HFF-Myc (cell line): ENCODE measurements at places on chromosomes 4 and X.
A peak's percentile ranks its signal among the peaks of the same experiment; 100 is the strongest.

GRCh38 chrX:262381-262909 is 18.7 kb upstream of the PLCXD1 start:
- DNase-seq: no peak

GRCh38 chr4:88411491-88412096 is 32.9 kb downstream of the HERC6 start:
- DNase-seq: no peak

DNA sequence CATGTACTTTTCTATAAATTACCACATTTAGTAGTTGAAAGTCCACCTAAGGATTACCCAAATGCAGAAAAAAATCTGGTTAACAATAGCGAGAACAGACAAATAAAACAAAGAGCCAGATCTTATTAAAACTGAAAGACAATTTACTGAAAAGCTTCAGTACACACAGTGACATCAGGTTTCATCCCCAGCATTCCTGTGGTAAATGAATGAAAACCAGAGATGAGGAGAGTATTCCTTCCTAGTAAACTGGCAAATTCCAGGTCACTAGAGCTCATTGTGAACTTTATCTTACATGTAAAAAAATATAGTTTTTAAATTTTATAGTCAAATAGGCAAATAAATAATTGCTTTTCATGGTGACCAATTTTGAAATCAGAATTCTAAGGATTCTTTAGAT is 1290.5 kb downstream of the ADGRL3 start:
- no peak for DNase-seq

GRCh38 chr4:39032218-39033085 is at the start of gene TMEM156:
TMEM156 (minus strand) TSS chr4:39032409; CDS start chr4:39032313, 96 bp downstream.
- no peak for DNase-seq

- no peak for DNase-seq
Observed at GRCh38 chrX:57583477-57583876, 8.3 kb upstream of the ZXDB start.

DNA sequence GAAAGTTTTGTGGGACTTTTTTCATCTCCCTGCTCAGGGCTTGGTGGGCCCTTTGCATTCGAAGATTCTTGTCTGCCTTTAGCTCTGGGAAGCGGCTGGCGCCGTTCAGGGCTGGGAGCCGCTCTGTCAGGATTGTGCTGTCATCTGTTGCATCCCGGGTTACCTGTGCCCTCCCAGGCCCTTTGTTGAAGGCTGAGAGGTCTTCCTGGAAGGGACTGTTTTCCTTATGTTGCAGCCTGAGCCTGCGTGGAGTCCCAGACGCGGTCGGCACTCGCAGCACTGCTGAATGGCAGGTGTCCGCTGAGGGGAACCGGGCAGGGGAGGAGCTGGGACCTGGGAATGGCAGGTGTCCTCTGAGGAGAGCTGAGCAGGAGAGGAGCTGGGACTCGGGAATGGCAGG is 15.9 kb downstream of the RGS12 start:
- no peak for DNase-seq

DNA sequence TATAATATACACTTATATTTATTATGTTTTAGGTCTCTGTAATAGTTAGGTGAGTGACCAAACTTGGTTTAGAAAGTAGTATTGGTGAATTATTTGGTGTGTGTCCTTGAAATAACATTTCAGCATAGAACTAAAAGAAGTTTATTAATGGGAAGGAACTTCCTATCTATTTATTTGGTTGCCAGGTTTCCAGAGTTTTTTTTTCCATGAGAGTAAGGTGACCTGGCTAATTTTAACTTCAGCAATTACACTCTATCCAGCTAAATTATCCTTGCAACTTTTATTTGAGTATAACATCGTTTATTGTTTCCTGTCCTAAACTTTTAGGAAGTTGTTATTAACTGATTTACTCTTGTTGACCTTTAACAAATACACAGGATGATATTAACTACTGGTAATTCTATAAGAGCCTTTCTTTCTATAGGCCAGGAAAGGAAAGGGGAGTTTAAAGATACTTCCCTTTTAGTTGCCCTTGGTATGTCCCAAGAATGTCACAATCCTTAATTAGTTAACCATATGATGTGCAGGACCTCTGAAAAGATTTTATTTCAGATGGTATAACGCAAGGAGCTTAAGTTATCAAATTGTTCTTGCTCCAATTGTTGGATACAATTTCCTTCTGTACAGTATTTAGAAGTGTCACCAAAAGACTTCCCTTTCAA is 18.9 kb downstream of the PRDM8 start:
- DNase-seq: no peak

GRCh38 chr4:83362492-83363329 is 28.1 kb upstream of the HPSE start:
- peak; percentile 29 for DNase-seq

DNA sequence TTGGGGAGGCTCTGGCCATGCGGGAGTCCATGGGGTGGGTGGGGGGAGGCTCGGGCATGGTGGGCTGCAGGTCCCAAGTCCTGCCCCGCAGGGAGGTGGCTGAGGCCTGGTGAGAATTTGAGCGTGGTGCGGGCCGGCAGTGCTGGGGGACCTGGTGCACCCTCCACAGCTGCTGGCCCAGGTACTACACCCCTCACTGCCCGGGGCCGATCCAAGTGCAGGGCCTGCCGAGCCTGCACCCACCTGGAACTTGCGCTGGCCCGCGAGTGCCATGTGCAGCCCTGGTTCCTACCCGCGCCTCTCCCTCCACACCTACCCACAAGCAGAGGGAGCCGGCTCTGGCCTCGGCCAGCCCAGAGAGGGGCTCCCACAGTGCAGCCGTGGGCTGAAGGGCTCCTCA is 5.7 kb upstream of the SPANXN2 start:
- no peak for DNase-seq

- no peak for DNase-seq
Observed at GRCh38 chrX:9903146-9903545, 64.0 kb upstream of the CLDN34 start.

GRCh38 chr4:145679520-145679919 is 426 bp upstream of the C4orf51 start:
- peak; percentile 78 for DNase-seq

DNA sequence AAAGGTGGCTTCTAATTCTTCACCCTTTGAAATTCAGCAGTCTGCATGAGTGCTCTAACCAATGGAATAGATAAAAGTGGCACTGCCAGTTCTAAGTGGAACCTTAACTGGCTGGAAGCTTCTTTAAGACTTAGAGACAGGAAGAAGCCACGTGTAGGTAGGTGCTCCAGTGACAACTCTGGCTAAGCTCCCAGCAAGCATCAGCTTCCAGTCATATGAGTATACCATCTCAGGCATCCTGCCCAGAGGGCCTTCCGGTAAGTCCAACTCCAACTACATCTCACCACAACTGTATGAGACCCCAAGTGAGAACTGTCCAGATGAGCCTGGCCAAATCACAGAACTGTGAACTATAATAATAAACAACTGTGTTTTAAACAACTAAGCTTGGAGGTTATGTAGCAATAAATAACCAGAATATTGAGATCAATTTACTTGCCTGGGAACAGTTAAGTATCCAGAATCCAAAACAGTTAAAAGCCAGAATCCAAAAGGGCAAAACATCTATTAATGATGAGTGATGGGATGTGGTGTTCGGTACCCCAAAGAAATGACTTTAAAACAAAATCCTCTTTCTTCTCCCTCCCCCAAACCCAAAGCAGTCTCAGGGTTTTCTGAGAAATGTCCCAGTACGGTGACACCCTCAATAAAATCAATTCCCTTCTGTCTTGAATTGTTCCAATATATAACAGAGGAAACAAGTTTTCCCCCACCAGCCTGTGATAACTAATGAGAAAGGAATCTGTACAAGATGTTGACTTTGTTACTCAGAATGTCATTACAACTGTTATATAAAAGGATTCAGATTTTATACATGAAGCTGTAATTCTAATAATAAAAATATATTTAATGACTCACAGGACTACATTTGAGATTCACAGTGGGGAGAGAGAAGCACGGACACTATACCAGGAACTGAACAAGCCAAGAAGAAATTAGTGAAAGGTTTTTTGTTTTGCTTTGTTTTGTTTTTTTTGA is 4.2 kb downstream of the TSPAN5 start:
- peak; percentile 97 for DNase-seq

DNA sequence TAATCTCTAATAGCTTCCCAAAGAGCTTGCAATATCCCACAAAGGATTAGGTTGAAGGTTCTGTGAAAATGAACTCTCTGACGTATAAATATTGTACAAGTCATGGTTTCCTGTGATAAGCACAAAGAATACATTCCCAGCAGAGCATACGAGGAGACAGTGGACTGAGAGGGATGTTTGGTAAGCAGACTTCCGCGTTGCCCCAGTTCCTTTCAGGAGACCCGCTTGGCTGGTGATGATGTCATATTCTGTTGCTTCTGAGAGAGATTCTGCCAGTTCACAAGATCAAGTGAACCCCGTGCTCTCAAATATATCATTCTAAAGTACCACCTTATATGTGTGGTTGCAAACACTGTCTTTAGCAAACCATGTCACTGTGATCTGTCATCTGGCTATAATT is 323.9 kb upstream of the CASK start:
- no peak for DNase-seq

- no peak for DNase-seq
Observed at GRCh38 chr4:105944540-105944939, 49.3 kb downstream of the NPNT start.

DNA sequence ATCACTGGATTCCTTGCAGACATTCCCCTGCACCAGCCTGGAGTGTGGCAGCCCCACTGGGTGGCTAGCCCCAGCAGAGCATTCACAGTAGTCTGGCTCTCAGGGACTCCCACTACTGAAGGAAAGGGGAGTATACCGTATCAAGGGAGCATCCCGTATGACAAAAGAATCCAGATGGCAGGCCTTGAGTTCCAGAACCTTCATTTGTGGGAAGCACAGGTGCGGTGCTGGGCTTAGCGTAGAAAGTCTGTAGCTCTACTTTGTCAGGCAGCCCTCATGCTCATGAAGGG is 79.6 kb downstream of the CENPC start:
- DNase-seq: no peak

DNA sequence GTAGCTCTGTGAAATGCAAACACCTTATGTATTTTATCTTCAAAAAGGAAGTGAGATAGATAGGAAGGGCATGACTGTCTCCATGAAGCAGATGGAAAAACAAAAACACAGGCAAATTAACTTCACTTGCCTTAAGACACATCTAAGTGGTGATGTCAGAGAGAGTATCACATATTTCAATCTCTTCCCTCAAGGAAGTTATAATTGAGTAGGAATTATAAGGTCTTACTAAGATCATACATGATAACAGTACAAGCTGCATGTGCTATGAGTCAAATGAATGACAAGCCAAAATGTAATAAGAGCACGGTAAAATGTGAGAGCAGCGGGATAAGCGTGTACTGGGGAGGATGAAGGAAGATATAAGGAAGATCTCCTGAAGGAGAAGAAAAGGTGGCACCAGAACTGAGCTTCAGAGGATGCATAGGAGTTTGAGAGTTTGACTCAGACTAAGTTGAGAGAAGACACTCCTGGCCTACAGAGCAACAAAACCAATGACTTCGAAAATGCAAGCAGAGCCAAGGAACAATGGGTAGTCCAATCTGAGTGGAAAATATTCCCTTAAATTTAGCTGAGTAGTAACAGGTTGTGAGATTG is 43.3 kb upstream of the GALNT7 start:
- no peak for DNase-seq

DNA sequence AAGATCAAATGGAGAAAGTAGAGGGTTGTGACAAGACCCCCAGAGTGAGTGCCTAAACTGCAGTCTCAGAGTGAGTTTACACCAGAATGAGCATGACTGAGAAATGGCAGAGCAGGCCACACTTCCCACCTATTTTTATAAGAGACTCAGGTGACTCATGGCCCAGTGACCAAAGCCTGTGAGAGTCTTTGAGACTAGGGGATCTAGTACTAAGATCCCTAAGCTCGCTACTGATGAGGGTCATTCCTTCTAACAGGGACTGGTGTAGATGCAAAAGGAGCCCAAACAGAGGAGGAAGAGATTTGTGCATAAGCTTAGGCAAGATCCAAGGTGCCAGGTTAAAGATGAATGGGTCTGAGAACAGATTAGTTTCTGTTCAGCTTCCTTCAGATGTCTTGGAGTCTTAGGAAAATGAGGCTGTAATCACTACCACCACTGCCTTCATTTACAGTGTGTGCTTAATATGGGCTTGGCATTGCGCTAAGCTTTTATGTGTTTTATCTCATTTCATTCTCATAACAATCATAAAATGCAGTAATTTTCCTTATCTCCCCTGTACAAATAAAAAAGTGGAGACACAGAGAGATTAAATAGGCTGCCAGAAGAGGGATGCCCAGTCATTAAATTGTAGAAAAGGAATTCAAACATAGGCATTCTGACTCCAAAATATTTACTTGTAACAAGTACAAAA is 62.8 kb downstream of the RWDD4 start:
- DNase-seq: no peak

GRCh38 chrX:55624403-55624802 is 1.2 kb downstream of the FOXR2 start:
- no peak for DNase-seq

DNA sequence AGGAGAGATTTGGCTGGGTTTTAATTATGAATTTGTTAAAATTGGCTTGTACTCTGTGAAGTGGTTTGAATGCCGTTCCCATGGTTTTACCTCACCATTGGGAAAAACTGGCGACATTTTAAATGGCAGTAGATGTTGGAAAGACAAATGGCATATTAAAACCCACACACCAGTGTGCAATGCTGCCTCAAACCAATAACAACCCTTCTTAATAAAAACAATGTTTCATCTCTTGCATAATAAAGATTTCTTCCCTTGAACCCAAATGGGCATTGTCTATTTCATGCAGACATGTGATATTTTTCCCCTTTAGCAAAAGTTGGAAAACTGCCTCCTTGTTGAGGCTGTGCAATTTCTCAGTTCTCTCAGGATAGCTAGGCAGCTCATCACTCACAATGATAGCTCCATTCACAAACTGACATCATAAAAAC is 33.7 kb downstream of the GABRB1 start:
- no peak for DNase-seq

DNA sequence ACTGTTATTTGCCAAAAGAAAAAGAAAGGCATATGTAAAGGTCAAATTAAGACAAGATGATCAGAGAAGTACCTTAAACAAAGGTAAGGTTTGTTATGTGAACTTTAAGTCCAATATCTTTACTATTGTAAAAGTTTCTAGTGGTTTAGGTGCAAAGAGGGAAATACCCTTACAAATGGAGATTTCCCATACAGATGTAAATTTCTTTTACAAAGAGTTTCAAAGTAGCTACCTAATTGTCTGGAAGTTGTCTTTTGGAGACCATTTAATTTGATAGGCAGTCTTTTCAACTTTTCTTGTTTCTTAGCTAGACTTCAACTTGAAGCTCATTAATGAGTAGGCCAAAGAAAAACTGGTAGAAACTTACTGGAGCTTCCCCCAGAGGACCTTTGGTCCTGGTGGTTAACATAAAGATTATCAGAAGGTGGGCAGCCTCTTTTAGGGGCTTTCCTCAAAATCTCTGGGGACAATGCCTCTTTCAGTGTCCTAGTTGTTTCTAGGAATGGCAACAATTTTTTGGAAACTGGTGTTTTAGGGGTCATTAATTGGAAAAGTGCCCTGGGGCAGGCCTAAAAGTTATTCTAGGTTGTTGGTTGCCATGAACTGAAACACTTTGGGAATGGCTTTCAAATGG is 297.3 kb downstream of the GUCY2F start:
- no peak for DNase-seq

GRCh38 chr4:76007089-76007862 is at the start of gene CXCL9:
CXCL9 (minus strand) TSS chr4:76007509; CDS start chr4:76007449, 60 bp downstream.
- DNase-seq: no peak

GRCh38 chr4:189374176-189374575 is 566.5 kb upstream of the FRG1 start:
- no peak for DNase-seq

- DNase-seq: no peak
Observed at GRCh38 chr4:165207016-165207430, 338 bp upstream of the KLHL2 start.

- no peak for DNase-seq
Observed at GRCh38 chr4:173121076-173121561, 47.5 kb upstream of the GALNT7 start.

GRCh38 chr4:10960389-10960788 is 275.8 kb upstream of the CLNK start:
- DNase-seq: no peak
